DMS53 (cell line): ENCODE measurements at places on chromosomes 6 and 20.

DNA sequence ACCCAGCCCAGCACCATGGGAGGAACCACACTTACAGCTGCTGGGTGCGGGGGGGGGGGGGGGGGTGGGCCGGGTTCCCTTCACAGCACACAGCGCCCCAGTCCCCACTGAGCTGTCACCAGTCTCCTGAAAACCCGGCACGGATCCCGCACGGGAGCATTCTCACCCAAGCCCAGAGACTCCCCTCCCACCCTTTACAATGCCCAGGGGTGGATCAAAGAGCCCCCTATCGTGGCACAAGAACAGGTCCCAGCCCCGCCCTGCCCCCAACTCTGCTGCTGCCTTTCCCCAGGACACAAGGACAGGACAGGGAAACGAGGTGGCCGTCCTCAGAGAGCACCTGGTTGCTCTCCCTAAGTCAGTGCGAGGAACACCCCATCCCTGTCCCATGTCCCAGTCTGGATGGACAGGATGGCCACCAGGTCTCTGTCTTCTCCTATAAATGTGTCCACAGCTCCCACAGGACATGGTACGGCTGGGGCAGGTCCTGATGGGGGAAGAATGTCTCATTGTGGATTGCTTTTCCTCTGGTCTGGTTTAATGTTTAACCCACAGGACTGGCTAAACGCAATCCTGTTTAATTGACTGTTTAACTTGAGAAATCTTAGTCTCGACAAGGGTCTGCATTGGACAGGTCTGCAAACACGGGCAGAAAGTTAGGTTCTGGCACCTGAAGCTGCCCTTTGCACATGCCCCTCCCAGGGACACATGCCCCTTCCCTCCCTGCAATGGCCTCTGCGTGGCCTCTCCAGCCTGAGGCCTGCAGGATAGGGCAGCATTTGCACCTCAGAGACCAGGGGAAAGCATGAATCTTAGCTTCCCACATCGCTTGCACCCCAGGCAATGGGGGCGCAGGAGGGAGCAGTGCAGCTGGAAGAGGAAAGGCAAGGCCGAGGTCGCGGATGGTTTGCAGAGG is 45.3 kb downstream of the DACT2 start:
- DNase-seq: peak; percentile 77

GRCh38 chr6:14542670-14543366 is 425.2 kb downstream of the CD83 start:
- DNase-seq: peak; percentile 88

- no peak for DNase-seq
Observed at GRCh38 chr20:63563225-63563935, 9.4 kb downstream of the FNDC11 start.

- DNase-seq: peak; percentile 78
Observed at GRCh38 chr6:50602292-50602691, 111.0 kb upstream of the TFAP2D start.

- peak; percentile 16 for DNase-seq
Observed at GRCh38 chr20:8443464-8444072, 311.5 kb downstream of the PLCB1 start.

- no peak for DNase-seq
Observed at GRCh38 chr20:35151736-35152135, 4.6 kb upstream of the EDEM2 start.

- no peak for DNase-seq
Observed at GRCh38 chr6:105331927-105332326, 71.0 kb downstream of the PREP start.

GRCh38 chr6:39143238-39143930 is 28.4 kb upstream of the SAYSD1 start:
- DNase-seq: no peak

DNA sequence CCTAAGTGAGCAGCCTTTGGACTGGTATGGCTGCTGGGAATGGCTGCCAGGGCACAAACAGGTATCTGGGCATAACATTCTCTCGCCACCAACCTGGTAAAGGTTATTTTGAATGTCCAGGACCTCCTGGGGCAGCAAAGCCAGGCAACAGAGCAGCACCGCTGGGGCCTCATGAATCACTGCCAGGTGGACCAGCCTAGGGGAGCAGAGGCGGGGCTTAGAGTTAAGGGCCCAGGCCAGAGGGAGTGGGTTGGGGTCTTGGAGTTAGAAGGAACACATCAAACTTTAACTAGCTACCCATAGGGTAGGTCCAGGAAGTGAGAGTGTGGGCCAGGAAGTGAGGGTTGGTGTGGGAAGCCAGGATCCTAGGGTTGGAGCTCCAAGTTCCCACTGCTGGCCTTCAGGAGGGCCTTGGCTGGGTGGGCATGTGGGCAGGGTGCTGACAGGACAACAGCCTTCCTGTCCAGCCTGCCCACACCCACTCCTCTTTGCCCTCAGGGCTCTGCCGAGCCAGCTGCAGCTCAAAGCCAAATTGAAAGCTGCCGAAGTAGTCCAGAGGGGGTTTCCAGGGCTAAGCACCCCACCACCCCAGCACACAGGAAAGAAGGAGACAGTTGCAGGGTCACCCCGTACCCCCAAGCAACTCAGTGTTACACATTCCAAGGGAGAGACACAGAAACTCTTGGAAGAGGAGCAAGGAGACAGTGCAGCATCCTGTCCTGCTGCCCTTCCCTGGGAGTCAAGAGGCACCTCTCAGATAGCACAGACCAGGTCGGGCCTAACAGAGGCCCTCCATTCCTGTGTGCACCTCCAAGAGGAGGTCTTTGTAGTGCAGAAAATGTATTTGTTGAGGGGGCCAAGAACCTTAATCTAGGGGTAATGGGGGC is 2.6 kb downstream of the NFKBIE start:
- no peak for DNase-seq

- DNase-seq: peak; percentile 86
Observed at GRCh38 chr6:158663625-158664165, 13.8 kb downstream of the SYTL3 start.

DNA sequence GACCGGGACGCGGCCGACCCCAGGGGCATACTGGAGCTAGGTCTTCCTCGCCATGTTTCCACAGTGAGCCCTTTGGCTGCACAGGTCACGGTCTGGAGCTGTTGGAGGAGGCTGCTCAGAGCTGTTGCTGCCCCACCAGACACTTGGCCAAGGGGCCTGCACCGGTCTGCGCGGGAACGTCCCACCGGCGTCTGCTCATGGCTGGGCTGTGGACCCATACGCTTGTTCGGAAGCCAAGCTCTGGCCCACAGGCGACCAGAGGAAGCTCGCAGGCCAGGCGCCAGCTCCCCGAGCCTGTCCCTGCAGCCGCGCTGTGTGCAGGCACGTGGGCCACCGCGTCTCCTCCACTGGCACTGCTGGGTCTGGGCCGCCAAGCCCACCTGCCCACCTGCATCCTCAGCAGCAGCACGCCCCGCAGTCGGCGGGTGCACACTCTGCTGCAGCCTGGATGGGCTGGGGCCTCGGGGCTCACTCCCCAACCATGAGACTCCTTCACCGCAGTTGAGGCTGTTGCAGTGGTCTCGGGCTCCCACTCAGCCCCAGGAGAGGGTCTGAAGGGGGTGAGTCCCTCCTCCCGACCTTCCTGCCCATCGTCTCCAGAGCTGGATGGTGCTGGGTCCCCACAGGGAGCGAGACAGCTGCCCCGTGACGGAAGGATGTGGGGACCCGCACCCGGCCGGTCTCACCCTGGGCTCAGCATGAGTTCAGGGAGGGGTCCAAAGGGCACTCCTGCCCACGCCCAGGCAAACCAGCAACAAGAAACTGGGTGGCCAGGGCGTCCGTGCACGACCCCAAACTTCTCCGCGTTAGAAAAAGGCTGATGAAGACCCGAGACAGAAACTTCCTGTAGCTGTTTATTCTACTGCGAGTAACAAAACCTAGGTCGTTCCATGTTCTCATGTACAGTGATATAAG is 15.5 kb upstream of the TCFL5 start:
- no peak for DNase-seq

- DNase-seq: no peak
Observed at GRCh38 chr20:8427419-8428040, 295.5 kb downstream of the PLCB1 start.

GRCh38 chr20:20002101-20002998 is 14.8 kb upstream of the NAA20 start:
- no peak for DNase-seq

DNA sequence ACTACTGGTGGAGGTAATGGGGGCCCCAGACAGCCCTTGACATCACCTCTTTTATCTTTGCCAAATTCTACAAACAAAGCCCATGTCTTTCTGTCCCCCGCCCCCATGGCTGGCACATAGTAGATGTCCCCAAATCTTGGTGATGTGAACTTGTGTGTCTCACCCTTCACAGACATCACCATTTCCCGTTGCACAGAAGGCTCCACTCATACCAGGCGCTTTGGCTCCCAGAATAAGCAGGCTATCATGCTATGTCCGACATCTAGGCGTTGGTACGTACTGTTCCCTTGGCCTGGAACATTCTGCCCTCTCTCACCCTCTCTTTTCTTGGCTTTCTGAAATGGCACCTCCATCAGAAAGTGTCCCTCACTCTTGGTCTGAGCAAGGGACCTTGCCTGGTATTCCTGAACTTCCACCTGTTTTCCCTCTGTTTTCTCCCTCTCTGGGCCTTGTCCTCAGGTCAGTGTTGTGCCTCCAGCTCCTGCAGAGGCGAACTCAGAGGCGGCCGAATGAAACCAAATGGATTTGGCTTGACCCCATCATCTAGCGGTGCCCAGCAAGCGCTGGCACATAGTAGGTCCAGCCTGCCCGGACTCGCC is 968 bp upstream of the CCN5 start:
- no peak for DNase-seq

- DNase-seq: peak; percentile 25
Observed at GRCh38 chr20:15643713-15644112, 929.5 kb downstream of the KIF16B start.

DNA sequence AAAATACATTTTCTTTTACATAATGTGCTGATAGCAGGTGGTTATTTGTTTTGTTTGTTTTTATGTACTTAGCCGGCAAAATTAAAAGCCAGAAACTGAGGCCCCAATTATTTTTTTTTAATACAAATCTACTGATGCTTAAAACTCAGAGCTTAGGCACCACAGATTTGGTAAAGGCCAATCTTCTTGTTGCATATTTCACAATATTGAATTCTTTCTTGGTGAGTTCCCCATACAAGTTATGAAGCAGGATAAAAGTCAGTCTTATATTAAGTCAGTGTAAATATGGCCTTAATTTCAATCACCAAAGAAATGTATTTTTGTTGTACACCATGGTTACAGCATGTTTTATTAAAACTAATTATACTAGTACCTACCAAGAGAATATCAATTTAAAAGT is 16.3 kb upstream of the ZDHHC14 start:
- no peak for DNase-seq

GRCh38 chr6:82030761-82031503 is 216.6 kb downstream of the IBTK start:
- DNase-seq: no peak

DNA sequence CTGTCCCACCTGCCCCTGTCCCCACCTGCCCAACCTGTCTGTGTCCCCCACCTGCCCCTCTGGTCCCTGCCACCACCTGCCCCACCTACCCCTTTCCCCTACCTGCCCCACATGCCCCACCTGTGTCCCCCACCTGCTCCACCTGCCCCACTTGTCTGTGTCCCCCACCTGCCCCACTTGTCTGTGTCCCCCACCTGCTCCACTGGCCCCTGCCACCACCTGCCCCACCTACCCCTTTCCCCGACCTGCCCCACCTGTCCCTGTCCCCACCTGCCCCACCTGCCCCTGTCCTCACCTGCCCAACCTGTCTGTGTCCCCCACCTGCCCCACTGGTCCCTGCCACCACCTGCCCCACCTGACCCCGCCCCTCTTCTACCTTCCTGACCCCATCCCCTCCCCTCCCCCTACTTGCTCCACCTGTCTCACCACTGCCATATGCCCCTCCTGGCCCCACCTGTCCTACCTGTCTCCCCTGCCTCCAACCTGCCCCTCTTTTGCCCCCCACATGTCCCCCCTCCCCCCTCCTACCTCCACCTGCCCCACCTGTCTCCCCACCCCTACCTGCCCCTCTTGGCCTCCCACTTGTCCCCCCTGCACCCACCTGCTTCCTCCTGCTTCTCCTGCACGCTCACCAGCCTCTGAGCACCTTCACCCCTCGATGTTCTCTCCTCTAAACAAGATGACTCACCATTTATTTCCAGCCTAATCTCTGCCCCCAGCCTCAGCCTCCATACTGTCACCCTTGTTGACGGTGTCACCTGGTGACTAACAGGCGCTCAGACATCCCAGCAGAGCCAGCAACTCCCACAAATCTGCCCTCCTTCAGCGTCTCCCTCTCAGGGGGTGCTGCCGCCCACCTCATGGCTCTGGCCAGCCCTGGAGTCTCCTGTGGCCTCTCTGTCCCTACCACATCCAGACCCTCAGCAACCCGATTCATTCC is 5.6 kb upstream of the MYT1 start:
- peak; percentile 96 for DNase-seq

DNA sequence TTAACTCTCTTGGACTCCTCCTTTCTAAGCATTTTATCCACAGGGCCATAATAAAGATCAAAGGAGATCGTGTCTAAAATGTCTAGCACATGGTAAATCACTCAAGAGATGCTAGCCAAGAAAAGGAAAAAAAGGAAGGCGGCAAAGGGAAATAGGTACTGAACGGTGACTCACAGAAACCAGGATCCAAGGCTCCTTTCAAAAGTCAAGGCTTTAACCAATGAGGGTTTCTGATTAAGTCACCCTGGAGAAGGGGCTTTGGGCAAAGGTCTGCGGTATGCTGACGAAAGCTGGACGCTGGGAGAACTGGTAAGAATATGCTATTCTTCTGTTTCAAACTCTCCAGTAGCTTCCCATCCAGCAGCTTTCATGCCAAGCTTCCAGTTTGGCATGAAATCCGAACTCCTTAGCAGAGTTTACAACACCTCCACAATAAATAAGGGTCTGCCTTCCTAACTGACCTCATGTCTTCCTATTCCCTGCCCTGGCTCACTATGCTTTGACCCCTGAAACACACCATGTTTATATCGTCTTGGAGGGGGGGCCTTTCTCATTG is 1.0 kb downstream of the TOMM34 start:
- no peak for DNase-seq

GRCh38 chr20:17643531-17644188 is 38.4 kb downstream of the RRBP1 start:
- DNase-seq: no peak

DNA sequence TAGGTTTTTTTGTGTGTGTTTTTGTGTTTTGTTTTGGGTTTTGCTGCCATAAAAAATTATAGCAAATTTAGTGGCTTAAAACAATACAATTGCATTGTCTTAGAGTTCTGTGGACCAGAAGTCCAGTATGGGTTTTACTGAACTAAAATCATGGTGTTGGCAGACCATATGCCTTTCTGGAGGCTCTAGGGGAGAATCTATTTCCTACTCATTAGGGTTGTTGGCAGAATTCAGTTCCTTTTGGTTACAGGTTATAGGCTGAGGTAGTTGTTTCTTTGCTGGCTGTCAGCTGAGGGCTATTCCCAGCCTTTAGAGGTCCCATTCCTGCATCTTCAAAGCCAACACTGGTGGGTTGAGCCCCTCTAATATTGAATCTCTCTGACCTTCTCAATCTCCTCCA is 181.3 kb downstream of the IBTK start:
- DNase-seq: no peak

GRCh38 chr20:11012975-11013374 is 339.2 kb upstream of the JAG1 start:
- no peak for DNase-seq

GRCh38 chr6:11650025-11650696 is 112.6 kb downstream of the TMEM170B start:
- DNase-seq: no peak
